Stimulated activated CD4-positive, alpha-beta T cell treated with anti-CD3 and anti-CD28 coated beads, Interleukin-1b, Interleukin-23, amount 100 ng/mL, for 1 hour (primary cell): ENCODE measurements at places on chromosomes 5 and 9.

- no peak for DNase-seq
These were observed 84.4 kb upstream of the ALDH1B1 start for GRCh38 chr9:38308136-38308535.

DNA sequence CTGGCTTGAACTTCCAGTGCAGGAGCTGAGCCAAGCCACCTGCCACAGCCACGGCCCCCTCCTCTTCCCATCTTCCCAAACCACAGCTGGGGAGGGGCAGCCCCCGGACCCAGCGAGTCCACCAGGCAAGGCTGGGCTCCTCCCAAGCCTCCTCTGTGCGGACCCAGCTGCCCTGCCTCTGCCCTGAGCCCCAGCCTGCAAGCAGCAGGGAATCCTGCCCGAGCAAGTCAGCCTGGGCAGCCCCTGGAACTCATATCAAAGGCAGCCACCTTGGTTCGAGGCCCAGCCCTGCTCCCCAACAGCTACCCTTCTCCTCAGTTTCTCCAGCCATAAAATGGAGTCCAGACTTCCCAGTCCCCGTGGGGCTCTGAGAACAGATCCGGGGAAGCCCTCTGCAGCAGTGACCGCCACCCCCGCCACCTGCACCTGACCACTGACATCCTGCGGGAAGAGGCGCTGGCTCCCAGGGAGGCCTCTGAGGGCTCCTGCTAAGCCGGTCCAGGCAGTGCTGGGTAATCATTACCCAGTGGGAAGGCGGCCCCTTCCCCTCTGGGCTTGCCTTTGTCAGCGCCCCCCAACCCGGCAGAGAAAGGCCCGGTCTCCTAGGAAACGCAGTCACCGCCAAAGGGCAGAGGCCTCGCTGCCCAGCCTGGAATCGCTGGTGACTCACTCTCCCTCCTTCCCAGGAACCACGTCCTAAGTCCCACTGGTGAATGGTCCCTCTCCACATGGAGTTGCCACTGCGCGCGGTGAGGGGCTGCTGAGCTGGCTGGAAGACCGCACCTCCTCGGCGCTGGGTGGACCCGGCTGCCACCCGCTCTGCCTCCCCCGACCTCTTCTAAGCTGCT, 1.5 kb downstream of the VAV2 start:
- DNase-seq = no peak

DNA sequence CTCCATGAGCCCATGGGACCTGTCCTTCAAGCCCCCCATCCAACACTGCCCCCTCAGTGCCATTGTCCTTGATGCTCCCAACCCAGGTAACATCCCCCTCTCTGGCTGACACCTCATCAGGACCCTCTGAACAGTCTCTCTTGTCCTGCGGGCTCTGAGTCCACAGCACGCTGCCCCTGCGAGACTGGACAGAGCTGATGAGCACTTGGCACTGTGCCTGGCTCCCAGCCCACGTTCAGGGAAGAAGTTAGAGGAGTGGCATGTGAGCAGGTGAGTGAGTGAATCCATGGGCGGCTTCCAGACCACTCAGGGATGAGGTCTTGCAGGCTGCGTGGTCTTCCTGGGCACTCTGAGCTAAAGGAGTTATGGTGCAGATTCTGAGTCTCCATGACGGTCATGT, 70.7 kb downstream of the PAX5 start:
- no peak for DNase-seq

GRCh38 chr9:124810663-124811355, 33.9 kb downstream of the OLFML2A start:
- no peak for DNase-seq

- no peak for DNase-seq
These were observed at the start of gene UAP1L1 for GRCh38 chr9:137077010-137077747. UAP1L1 (plus strand) TSS chr9:137077517; CDS start chr9:137077533, 16 bp downstream.
